NCI-H187 treated with DMSO at 0.1 percent for 48 hours (cell line): ENCODE measurements at places on chromosomes 7 and 10.

GRCh38 chr10:5547931-5548660, 23.3 kb downstream of the CALML3 start:
- DNase-seq: no peak

DNA sequence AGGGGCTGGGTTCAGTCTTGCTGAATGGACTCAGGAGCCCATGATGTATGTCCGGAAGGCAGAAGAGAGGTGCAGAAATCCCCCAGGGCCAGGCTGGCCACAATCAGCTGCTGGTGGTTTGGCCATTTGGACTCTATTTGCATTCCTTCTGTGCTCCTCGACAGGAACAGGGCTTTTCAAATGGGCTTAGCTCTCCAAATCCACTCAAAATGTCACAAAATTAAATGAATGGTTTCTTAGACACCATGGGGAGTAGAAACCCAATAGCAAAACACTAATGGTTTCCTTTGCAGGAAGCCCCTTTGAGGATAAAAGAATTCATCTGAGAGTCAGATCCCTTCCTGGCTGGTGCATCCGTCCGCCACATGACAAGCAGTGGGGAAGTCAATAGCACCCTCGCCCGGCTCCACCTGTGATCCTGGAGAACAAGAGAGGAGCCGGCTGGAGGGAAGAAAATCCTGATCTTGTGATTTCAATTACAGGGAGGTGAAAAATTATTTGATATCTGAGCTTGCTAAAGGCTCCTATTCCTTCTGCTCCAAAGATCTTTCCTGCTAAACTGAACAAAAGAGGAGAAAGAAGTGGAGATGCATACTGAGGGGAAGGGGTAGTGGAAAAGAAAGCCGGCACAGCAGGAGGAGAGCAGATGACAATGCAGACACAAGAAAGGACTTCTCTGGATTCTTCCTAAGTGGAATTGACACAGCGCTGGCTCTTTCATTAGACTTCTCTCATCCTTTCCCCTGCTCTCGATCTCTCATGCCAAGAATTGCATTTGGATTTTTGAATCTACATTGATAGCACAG, 190.7 kb downstream of the C7orf25 start:
- no peak for DNase-seq

DNA sequence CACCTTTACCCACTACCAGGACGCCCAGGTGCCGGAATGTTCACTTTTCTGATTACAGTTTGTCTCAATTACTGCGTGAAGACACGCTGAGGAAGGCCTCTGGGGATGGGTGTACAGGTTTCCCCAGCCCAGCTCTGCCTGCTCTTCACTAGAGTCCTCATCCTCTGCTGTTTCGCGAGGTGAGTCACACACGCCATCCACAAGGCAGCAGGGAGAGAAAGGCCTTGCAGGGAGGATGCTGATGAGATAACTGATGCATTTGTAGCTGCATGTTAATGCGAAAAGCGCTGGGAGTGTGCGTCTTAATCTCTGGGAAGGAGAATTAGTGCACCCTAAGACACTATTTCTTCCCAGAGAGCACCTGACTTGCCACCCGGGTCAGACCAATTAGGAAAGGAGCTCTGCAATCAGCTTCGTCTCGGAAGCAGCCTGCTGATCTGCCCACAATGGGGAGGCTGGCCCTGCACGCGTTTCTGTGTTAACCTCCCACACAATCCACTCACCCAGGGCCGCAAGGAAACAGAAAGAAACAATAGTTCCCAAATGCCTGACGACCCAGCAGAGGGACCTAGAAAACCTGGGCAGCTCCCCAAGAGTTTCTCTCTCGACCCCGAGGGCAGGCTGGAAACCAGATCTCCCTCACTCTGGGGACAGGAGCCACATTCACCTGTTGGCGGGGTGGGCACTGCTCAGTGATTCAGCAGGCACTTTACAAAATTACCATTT, 578.7 kb downstream of the GLRX3 start:
- no peak for DNase-seq

- DNase-seq: no peak
Measured at GRCh38 chr10:34889004-34889869, 74.1 kb upstream of the PARD3 start.

- DNase-seq: no peak
Measured at GRCh38 chr7:121793716-121794115, 79.2 kb upstream of the PTPRZ1 start.

- no peak for DNase-seq
Measured at GRCh38 chr10:132064771-132065437, 842 bp upstream of the JAKMIP3 start.

GRCh38 chr10:121290674-121291073, 307.6 kb downstream of the FGFR2 start:
- DNase-seq: no peak

DNA sequence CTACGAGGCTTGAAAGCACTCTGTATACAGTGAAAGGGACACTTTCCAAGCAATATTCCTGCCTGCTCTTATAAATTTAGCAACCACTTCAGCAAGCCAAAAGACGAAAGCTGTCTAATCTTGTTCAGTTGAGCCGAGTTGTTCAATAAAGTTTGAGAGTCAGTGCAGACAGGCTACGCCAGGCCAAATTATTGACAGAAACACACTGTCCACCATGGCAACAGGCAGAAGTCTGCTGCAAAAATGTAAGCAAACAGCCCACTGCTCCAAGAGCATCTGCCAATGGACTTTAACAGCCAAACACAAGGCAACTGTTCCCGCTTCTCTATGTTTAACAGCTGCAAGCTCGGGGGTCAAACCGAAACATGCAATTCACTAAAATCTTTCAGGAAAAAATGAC, 85.7 kb downstream of the GLI3 start:
- no peak for DNase-seq

DNA sequence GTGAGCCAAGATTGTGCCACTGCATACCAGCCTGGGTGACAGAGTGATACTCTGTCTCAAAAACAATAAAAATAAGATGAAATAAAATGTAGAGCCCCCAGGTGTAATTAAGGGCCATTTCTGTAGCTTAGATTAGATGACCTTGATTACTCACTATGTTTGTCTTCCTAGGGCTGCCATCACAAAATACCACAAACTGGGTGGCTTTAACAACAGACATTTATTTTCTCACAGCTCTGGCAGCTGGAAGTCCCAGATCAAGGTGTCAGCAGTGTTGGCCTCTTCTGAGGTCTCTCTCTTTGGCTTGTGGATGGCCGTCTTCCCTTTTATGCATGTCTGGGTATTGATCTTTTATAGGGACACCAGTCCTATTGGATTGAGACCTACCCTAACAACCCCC, 6.1 kb downstream of the PTER start:
- no peak for DNase-seq

DNA sequence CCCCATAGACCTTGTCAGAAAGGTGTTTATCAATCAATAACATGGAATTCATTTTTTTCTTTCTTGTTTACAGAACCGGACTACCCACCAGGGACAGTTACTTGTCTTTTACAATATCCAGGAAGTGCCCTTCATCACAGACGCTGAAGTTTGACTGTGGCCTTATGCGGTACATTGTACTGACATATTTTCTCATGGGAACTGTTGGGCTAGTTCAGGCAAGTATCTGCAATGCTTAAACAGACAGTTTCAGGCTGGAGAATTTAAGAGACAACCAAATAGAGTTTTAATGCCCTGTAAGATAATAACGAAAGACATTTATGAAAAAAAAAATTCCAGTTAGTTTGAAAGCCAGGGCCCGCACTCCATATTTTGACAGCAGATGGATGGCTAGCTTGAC, 246.4 kb downstream of the GATA3 start:
- DNase-seq: no peak

DNA sequence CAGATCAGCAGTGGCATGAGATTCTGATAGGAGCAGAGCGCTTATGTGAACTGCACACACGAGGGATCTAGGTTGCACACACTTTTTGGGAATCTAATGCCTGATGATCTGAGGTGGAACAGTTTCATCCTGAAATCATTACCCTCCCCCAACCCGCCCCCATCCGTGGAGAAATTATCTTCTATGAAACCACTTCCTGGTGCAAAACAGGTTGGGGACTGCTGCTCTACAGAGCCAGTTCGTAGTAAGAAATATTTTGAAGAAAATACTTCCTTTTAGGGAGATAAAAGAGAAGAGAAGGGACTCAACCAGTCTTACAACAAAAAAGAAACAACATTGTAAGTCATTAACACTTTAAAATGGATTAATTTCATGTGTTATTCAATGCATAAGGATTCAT, 1308.2 kb downstream of the GATA3 start:
- DNase-seq: no peak

GRCh38 chr7:128103498-128104107, 72.4 kb upstream of the LRRC4 start:
- no peak for DNase-seq

DNA sequence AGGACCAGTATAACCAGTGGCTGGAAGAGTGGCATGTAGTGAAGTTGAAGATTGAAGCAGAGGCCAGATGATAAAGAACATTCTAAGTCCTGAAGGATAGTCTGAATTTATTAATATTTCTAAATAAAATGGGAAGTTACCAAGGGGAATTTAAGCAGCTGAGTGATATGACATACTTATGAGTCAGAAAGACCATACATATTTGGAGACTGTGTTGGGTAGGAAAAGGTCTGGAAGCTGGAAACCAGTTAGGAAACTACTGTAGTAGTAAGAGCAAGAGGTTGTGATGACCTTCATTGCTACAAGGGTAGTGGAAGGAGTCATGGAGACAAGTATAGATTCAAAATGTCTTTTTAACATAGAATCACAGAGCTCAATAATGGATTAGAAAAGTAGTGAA, 752.3 kb downstream of the SUGCT start:
- no peak for DNase-seq

- no peak for DNase-seq
Measured at GRCh38 chr7:113412410-113412809, 294.1 kb upstream of the SMIM30 start.

- no peak for DNase-seq
Measured at GRCh38 chr10:67015225-67015624, 89.4 kb downstream of the LRRTM3 start.

GRCh38 chr7:37212051-37212450, 236.6 kb downstream of the ELMO1 start:
- DNase-seq: no peak

DNA sequence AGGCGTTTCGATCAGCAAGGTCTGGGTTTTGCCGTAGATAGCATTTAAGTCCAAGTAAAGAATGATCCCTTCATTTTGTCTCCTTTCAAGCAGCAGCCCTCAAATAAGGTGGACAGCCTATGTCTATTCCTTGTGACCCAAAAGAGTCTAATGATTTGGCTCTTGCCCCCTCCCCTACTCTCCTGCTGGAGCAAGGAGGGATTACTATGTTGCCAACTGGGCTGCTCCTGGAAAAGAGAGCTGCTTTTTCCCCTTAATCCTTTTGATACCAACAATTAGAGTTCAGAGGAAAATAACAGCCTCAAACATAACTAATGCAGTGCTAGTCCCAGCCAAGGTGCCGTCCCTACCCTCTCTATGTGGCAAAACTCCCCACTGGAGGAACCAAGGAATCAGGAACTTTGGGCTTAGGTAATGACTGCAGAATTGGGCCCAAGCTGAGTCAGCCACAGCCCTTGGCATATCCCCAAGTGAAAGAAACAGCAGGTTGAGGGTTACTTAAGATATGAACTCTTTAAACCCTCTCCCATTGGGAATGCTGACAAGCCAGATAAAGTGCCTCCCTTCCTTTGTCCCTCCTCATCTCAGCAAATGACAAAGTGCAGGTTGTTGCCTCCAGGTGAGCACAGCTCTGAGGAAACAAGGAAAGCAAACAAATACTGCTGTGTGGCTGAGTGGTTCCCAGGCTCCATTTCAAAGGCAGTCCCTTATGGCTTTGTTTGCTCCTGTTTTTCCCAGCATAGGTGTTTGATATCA, 643.7 kb downstream of the INHBA start:
- DNase-seq: no peak

- DNase-seq: no peak
Measured at GRCh38 chr7:24722386-24723177, 34.7 kb downstream of the GSDME start.

DNA sequence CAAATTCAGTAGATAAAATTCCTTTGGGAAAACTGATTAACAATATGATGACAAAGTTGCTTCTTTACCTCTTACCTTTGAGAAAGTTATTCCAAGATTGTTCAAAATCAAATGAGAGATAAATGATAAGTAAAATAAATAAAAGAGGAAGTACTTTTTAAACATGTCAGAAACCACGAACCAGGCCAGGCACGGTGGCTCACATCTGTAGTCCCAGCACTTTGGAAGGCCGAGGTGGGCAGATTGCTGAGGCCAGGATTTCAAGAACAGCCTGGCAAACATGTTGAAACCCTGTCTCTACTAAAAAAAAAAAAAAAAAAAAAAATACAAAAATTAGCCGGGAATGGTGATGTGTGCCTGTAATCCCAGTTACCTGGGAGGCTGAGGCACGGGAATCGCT, 296.6 kb downstream of the HGF start:
- no peak for DNase-seq

GRCh38 chr7:132472463-132473120, 103.7 kb downstream of the PLXNA4 start:
- DNase-seq: no peak

DNA sequence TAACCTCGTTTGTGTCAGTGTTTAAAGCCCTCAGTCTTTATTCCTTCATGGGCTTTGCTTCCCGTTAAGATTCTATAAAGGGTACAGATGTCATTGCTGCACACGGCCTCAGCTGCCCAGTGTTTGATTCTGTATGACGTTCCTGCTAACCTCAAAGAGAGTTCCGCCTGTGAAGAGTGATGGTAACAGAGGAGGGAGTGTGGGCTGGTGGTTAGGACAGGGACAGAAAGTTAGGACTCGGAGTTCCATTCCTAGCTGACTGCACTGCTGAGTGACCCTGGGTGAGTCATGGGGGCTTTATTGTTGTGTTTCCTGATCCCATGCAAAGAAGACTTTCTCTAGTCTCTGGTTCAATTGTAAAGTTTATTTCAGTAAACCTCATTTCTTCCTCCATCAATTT, 227.1 kb downstream of the DYNC1I1 start:
- DNase-seq: no peak

DNA sequence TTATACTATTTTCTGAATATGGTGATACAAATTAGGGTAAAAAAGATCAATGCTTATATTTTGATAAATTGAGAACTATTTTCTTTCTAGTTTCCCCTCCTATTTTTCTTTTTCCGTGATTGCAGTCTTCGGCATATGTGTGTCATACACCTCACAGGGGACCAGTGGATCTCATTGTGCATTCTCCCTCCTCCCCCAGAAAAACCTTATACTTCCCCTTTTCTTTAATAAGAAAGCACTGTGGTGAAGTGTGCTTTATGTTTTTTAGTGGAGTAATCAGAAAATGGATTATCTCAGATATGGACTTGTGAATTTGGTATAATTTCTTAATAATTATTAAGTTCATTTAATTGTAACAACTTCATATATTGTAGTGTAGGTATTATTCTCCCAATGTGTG, 72.8 kb downstream of the BICC1 start:
- DNase-seq: no peak

- DNase-seq: no peak
Measured at GRCh38 chr10:68301301-68301700, 30.6 kb upstream of the HNRNPH3 start.
